ENCODE measurements at places on chromosomes 16 and 17. TPM values are rescaled to one million over a fixed set of nuclear protein-coding genes. Genes with fewer than 3 reads are reported as not detected.
A peak's percentile ranks its signal among the peaks of the same experiment; 100 is the strongest.

GRCh38 chr17:57966875-57967274 is 11.7 kb upstream of the CUEDC1 start:
- no peak for ATAC-seq

Gene TBC1D3H
- not detected for total RNA-seq

- no peak for ATAC-seq
These were observed 13.2 kb upstream of the SCNN1B start for GRCh38 chr16:23288726-23289512.

DNA sequence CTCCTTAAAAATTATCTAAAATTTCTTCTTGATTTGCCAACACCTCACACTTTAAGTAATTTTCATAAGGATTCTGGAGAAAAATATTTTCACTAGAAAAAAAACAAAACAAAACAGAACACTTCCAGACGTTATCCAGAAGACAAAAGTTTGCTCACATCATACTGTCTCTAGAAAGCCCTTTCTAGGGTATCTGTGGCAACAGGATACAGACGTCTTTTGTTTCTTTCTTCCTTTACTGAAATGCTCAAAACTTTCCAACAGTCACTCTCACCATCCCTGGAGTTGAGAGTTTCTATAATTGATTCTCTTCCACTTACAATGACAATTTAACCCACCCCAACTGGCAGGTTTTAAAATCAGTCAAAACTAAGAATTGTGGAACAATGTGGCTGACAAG is 2.6 kb downstream of the ZC3H7A start:
- ATAC-seq: no peak

DNA sequence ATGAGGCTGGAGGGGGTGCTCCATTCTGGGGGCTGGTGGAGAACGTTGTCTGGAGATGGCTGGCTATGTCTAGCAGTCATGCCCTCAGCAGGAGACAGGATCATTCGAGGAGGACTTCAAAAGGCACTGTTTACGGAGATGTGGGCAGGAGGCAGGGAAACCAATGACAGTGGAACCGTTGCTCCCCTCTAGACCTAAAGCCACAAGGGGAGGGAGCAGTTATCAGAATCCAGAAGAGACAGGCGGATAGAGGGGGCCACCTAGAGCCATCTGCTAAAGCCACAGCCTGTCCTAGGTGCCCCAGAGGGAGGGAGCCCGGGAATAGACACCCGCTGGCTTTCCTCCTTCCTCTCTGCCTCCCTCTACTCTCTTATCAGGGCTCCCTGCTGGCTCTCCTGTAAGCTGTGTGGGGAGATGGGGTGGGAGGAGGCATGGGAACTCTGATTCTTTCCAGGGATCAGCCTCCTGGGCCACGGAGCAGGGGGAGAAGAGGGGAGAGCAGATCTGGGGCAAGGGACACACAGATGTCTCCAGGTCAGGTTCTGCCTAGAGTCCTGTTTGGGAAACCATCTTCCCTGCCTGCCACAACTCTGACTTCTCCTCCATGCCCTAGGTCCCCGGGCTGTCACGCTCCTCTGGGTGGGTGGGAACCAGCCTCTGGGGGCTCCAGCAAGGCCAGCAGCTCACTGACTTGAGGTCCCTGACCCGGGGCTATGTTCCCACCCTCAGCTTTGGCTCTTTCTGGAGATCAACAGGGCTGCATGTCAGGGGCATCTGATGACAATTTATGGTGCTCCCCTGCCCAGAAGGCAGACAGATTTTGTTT is 42.3 kb downstream of the IRX3 start:
- ATAC-seq: no peak

- ATAC-seq: no peak
These were observed 25.8 kb downstream of the SOX8 start for GRCh38 chr16:1007284-1007850.

GRCh38 chr16:63617990-63618763 is 1503.7 kb downstream of the CDH11 start:
- peak; percentile 43 for ATAC-seq

Gene CD300H
- total RNA-seq: not detected

DNA sequence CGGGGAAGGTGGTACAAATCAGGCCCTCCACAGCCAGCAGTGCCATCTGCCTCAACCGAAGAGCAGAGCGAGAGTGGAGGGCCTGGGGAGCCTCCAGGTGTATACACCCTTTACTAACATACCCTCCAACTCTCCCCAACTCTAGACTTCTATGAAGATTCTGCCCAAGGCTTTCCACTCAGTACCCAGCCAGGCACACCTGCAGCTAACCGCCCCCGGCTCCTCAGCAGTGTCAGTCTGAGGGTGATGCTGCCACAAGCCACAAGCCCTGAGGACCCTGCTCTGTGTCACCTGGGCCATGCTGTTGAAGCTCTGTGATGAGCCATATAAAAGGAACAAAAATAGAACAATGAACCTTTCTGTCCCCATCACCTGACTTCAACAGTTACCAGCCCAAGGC is 3.8 kb downstream of the CENPV start:
- no peak for ATAC-seq

- ATAC-seq: no peak
These were observed 75.1 kb upstream of the C17orf78 start for GRCh38 chr17:37300683-37301082.
